Hematopoietic multipotent progenitor cell (in vitro differentiated cells): ENCODE measurements at places on chromosomes 5 and 9. TPM values are rescaled to one million over a fixed set of nuclear protein-coding genes. Genes with fewer than 3 reads are reported as not detected.

Gene SLC36A2
- under 0.01 TPM for total RNA-seq

Gene ARHGEF37
- total RNA-seq = 0.27 TPM

Gene DNLZ
- total RNA-seq = 18.3 TPM

Gene GABRA1
- total RNA-seq = not detected

Gene AQP7
- not detected for total RNA-seq

Gene C9orf50
- total RNA-seq = not detected
